ENCODE measurements at places on chromosomes 4 and X.

- H3K4me1 ChIP-seq: no peaks in the 10 kb centered on the region
- H3K27me3 ChIP-seq: no peaks in the 10 kb centered on the region
- no peak overlapping the region for H3K4me3 ChIP-seq
- no peak for DNase-seq
- no peak overlapping the region for H3K27ac ChIP-seq
Observed at GRCh38 chr4:125191232-125191631, 123.5 kb upstream of the FAT4 start.

DNA sequence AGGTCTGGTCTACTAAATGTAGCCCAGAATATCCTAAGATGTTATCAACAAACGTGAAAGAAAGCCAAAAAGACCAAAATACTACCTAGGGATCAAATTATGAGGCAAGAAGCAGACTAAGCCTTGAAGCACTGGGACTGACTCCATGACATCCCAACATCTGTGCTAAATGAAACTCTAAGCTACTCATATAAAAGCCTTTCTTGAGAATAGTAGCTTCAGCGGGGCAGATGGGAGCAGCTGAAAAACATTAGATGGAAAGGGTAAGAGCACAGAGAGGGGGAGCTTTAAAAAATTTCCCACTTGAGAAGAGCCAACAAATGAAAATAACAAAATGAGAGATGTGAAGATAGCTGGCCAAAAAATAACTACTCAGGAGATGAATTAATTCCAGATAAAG is 81.7 kb downstream of the MAD2L1 start:
- no peak overlapping the region for H3K27ac ChIP-seq
- H3K36me3 ChIP-seq: no peaks in the 10 kb centered on the region
- peaks cover 2% of the 10 kb centered on the region for H3K27me3 ChIP-seq
- H3K4me3 ChIP-seq: no peak overlapping the region

GRCh38 chrX:18855919-18856644 is 127.8 kb downstream of the PHKA2 start:
- peaks cover 11% of the 10 kb centered on the region for H3K4me1 ChIP-seq
- no peaks in the 10 kb centered on the region for H3K36me3 ChIP-seq
- no peak overlapping the region for H3K4me3 ChIP-seq
- no peaks in the 10 kb centered on the region for H3K27me3 ChIP-seq

GRCh38 chrX:127085939-127086338 is 266.4 kb downstream of the PRR32 start:
- DNase-seq: no peak
- H3K4me3 ChIP-seq: no peak overlapping the region
- no peaks in the 10 kb centered on the region for H3K4me1 ChIP-seq
- no peaks in the 10 kb centered on the region for H3K27me3 ChIP-seq

DNA sequence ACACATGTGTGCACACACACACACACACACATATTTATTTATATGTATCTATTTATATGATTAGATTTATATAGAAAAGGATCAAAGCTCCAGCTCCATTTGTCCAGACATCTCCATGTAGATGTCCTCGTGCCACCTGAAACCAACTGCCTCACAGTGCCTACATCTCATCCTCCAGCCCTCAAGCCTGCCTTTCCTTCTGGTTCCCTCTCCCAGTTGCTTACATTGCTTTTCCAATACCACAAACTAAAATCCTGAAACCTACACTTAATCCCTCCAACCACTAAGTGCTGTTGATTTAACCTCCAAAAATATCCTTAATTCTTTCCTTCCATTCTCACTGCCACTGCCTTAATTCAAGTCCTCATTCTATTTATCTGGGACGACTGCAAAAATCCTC is 51.4 kb downstream of the STBD1 start:
- peak overlapping the region; percentile 56 for H3K27ac ChIP-seq
- H3K4me1 ChIP-seq: peaks cover 11% of the 10 kb centered on the region
- no peak for DNase-seq
- peaks cover 10% of the 10 kb centered on the region for H3K27me3 ChIP-seq

- peak overlapping the region; percentile 88 for H3K4me3 ChIP-seq
- DNase-seq: peak; percentile 42
- H3K4me1 ChIP-seq: peaks cover 35% of the 10 kb centered on the region
- H3K27me3 ChIP-seq: no peaks in the 10 kb centered on the region
Observed at GRCh38 chr4:15003891-15004738, 1.8 kb downstream of the CPEB2 start.

DNA sequence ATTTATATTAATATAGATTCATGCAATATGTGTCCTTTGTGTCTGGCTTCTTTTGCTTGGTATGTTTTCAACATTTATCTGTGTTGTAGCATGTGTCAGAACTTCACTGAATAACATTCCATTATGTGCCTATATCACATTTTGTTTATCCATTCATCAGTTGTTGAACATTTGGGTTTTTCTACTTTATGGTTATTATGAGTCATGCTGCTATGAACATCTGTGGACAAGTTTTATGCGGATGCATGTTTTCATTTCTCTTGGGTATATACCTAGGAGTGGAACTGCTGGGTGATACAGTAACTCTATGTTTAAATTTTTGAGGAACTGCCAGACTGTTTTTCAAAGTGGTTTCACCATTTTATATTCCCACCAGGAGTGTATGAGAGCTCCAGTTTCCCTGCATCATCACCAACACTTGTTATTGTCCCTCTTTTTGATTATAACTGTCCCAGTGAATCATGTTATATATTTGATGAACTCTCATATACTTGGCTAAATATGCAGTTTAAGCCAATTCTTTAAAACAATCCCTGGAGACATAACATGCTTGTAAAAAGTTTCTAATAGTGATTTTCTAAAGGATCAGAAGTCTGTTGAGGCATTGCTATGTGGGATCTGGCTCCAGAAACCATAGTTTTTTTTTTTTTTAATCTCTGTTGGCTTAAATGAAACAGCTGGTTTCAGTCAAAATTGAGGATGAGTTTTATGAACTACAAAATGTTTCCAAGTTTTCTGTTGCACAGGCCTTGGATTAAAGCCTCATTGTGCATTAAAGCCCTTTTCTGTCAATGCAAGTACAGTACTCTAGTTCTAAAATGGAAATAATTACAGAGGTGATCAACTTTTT is 21.6 kb upstream of the REPS2 start:
- no peaks in the 10 kb centered on the region for H3K36me3 ChIP-seq
- no peak overlapping the region for H3K27ac ChIP-seq
- peaks cover 3% of the 10 kb centered on the region for H3K27me3 ChIP-seq
- DNase-seq: no peak
- H3K4me1 ChIP-seq: no peaks in the 10 kb centered on the region

- H3K36me3 ChIP-seq: no peaks in the 10 kb centered on the region
- no peak overlapping the region for H3K27ac ChIP-seq
- no peak overlapping the region for H3K4me3 ChIP-seq
- peaks cover 2% of the 10 kb centered on the region for H3K27me3 ChIP-seq
- no peaks in the 10 kb centered on the region for H3K4me1 ChIP-seq
- no peak for DNase-seq
Observed at GRCh38 chr4:90030202-90030601, 97.0 kb upstream of the CCSER1 start.

GRCh38 chr4:77203380-77204197 is 46.6 kb downstream of the CCNG2 start:
- DNase-seq: peak; percentile 80
- H3K36me3 ChIP-seq: no peaks in the 10 kb centered on the region
- no peak overlapping the region for H3K27ac ChIP-seq
- H3K27me3 ChIP-seq: peaks cover 9% of the 10 kb centered on the region
- H3K4me1 ChIP-seq: peaks cover 5% of the 10 kb centered on the region
- no peak overlapping the region for H3K4me3 ChIP-seq

DNA sequence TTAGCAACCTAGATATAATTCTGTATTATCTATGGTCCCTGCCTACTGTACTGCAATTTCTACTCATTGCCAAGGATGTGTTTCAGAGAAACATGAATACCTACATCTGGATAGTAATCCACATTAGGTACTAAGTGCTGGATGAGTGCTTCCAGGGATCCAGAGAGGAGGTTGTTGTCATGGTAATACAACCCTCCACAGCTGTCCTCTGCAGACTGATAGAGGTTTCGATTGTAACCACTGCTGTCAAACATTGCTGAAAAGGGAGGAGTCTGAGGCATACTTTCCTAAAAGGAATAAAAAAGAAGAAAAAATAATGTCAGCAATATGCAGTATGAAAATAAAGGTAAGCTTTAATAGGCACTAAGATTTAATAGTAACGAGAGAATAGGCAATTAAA is 12.5 kb downstream of the RASGEF1B start:
- no peak for DNase-seq
- no peaks in the 10 kb centered on the region for H3K27me3 ChIP-seq
- no peak overlapping the region for H3K27ac ChIP-seq
- H3K4me1 ChIP-seq: peaks cover 10% of the 10 kb centered on the region
- no peak overlapping the region for H3K4me3 ChIP-seq

- no peak for DNase-seq
- H3K4me1 ChIP-seq: peaks cover 2% of the 10 kb centered on the region
- no peaks in the 10 kb centered on the region for H3K27me3 ChIP-seq
- H3K4me3 ChIP-seq: no peak overlapping the region
- no peak overlapping the region for H3K27ac ChIP-seq
Observed at GRCh38 chrX:155896512-155896911, 15.4 kb downstream of the VAMP7 start.

GRCh38 chr4:40874901-40875300 is 125.1 kb downstream of the NSUN7 start:
- H3K27me3 ChIP-seq: peaks cover 12% of the 10 kb centered on the region
- H3K27ac ChIP-seq: no peak overlapping the region
- peaks cover 4% of the 10 kb centered on the region for H3K4me1 ChIP-seq

GRCh38 chr4:28357990-28358389 is 1497.3 kb downstream of the STIM2 start:
- no peaks in the 10 kb centered on the region for H3K36me3 ChIP-seq
- no peak for DNase-seq
- no peak overlapping the region for H3K27ac ChIP-seq
- H3K27me3 ChIP-seq: no peaks in the 10 kb centered on the region

DNA sequence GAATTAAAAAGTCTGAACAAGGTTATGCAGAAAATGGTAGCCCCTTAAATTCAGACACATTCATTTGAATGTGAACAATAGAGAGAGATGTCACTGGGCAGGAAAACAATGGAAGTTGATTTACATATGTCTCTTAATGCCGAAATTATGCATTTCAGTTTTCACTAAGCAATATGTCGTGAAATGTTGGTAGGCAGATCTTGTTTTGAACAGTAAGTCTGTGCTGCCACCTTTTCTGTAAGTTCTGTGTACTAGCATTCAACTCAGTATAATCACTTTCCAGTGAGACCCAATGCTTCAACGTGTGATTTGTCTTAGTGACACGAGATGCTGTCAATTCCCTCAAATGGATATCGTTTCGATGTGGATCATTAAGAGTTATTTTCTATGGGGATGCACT is 222.7 kb upstream of the VCX3A start:
- DNase-seq: no peak
- H3K27me3 ChIP-seq: no peaks in the 10 kb centered on the region
- no peaks in the 10 kb centered on the region for H3K4me1 ChIP-seq
- no peaks in the 10 kb centered on the region for H3K36me3 ChIP-seq

- no peak for DNase-seq
- no peaks in the 10 kb centered on the region for H3K27me3 ChIP-seq
- H3K4me1 ChIP-seq: no peaks in the 10 kb centered on the region
Observed at GRCh38 chr4:85779165-85779564, 304.2 kb downstream of the ARHGAP24 start.

GRCh38 chr4:25486171-25486570 is 109.1 kb downstream of the ANAPC4 start:
- H3K27me3 ChIP-seq: peaks cover 2% of the 10 kb centered on the region
- no peak overlapping the region for H3K27ac ChIP-seq
- DNase-seq: no peak
- no peak overlapping the region for H3K4me3 ChIP-seq
- H3K4me1 ChIP-seq: no peaks in the 10 kb centered on the region

- no peaks in the 10 kb centered on the region for H3K36me3 ChIP-seq
- no peak for DNase-seq
- no peaks in the 10 kb centered on the region for H3K27me3 ChIP-seq
- no peak overlapping the region for H3K27ac ChIP-seq
- H3K4me1 ChIP-seq: no peaks in the 10 kb centered on the region
Observed at GRCh38 chrX:67612231-67612630, 68.4 kb downstream of the AR start.

- H3K4me3 ChIP-seq: no peak overlapping the region
- no peaks in the 10 kb centered on the region for H3K4me1 ChIP-seq
- H3K27ac ChIP-seq: no peak overlapping the region
- no peaks in the 10 kb centered on the region for H3K36me3 ChIP-seq
- no peaks in the 10 kb centered on the region for H3K27me3 ChIP-seq
- DNase-seq: no peak
Observed at GRCh38 chr4:179399054-179399782, 1957.0 kb upstream of the AGA start.

GRCh38 chr4:100962698-100963097 is 384.6 kb downstream of the PPP3CA start:
- no peak overlapping the region for H3K4me3 ChIP-seq
- H3K4me1 ChIP-seq: no peaks in the 10 kb centered on the region
- no peak for DNase-seq
- no peak overlapping the region for H3K27ac ChIP-seq

GRCh38 chr4:48905363-48906015 is 1.1 kb downstream of the OCIAD2 start:
- no peak for DNase-seq
- H3K4me1 ChIP-seq: peaks cover 54% of the 10 kb centered on the region
- peak overlapping the region; percentile 85 for H3K4me3 ChIP-seq
- H3K36me3 ChIP-seq: peaks cover 42% of the 10 kb centered on the region
- H3K27me3 ChIP-seq: no peaks in the 10 kb centered on the region

GRCh38 chrX:23548164-23548563 is 119.1 kb upstream of the PRDX4 start:
- peaks cover 5% of the 10 kb centered on the region for H3K27me3 ChIP-seq
- H3K36me3 ChIP-seq: no peaks in the 10 kb centered on the region
- H3K4me1 ChIP-seq: no peaks in the 10 kb centered on the region
- H3K27ac ChIP-seq: no peak overlapping the region

- H3K27ac ChIP-seq: no peak overlapping the region
- H3K36me3 ChIP-seq: peaks cover 2% of the 10 kb centered on the region
Observed at GRCh38 chr4:148375584-148375983, 66.6 kb downstream of the NR3C2 start.

GRCh38 chrX:38365954-38366353 is 13.6 kb downstream of the OTC start:
- no peak overlapping the region for H3K27ac ChIP-seq
- no peak for DNase-seq
- no peak overlapping the region for H3K4me3 ChIP-seq
- H3K4me1 ChIP-seq: no peaks in the 10 kb centered on the region

DNA sequence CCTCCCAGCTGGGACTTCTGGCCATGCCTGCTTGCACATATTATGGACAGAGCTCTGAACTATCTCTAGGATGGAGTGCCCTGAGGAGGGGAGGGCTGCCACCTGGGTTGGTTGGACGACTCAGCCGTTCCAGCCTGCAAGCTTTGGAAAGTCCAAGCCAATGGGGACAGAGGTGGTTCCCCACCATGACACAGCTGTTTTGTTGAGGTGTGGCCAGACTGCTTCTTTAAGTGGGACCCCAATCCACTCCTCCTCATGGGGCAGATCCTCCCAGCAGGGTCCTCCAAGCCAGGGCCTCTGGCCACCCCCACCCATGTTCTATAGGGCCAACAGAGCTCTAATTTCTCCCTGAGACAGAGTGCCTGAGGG is 22.7 kb downstream of the F8A3 start:
- DNase-seq: no peak
- no peaks in the 10 kb centered on the region for H3K36me3 ChIP-seq
- no peaks in the 10 kb centered on the region for H3K4me1 ChIP-seq

Measured in activated CD4-positive, alpha-beta T cell treated with anti-CD3 and anti-CD28 coated beads, Interleukin-2, amount 10 ng/mL, durations not matched to agents 7 days and 5 days (primary cell).